ENCODE measurements at places on chromosomes 16 and 17.
A peak's percentile ranks its signal among the peaks of the same experiment; 100 is the strongest.

DNA sequence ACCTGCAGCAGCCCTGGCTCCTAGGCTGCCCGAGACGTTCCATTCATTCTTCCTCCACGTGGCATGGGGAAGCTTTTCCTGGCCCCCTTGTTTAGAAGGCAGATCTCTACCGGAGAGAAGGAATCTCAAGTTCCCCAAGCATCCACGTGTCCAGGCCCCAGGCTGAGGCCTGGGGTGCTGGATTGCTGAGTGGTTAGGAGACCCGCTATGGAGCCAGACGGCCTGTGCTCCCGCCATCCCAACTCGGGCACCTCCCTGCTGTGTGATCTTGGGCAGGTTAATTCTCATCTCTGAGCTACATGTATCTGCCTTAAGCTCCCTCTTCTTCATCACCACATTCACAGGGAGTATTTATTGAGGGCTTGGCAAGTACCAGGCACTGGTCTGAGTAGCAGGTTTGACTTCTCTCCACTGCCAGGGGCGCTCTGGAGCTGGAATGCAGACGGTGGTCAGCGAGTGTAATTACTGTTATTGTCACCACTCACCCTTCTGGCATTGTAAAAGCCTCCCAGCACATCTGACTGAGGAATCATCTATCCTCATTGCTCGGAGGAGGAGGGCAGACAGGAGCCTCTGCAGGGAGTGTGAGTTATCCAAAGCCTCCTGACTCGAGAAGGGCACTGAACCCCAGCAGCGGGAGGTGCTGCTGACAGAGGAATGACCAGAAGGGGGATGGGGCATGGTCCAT lies 1.1 kb upstream of the ADGRG1 start:
- no peak for DNase-seq

GRCh38 chr16:29719063-29719462 lies 26.7 kb downstream of the C16orf54 start:
- DNase-seq: no peak

- DNase-seq: peak; percentile 58
Measured at GRCh38 chr17:4566785-4567184, 6.4 kb upstream of the GGT6 start.

- no peak for DNase-seq
Measured at GRCh38 chr16:57233944-57234706, 10.9 kb upstream of the ARL2BP start.

GRCh38 chr17:44005527-44006271 lies 1.3 kb downstream of the NAGS start:
- DNase-seq: peak; percentile 61

DNA sequence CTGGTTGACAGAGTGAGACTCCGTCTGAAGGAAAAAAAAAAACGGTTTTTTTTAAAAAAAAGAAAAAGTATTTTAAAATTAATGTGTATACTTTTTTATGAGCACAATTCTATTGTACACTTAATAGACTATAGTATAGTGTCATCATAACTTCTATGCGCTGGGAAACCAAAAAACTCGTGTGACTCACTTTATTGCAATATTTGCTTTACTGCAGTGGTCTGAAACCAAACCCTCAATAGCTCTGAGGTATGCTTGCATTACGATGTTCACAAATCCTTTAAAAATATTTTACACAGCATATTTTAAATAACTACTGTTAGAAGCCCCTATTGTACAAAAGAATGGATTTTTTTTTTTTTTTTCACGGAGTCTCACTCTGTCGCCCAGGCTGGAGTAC lies 12.4 kb upstream of the MAP2K6 start:
- no peak for DNase-seq

DNA sequence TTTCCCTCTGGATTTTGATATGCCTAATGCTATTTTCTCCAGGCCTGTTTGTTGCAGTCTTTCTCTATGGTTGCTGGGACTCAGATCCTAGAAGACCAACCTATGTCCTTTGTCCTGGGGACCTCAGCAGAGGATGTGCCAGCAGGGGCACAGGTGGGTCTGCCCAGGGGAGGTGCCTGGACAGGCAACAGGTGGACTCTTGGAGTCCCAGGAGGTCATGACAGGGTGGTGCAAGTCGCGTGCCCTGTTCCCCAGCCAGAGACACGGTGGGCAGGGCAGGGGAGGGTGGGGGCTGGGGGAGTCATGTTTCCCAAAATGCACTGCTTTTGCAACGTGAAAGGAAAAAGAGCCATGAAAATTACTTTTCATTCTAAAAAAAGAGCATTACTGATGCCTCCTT lies 26.3 kb upstream of the PLLP start:
- no peak for DNase-seq

GRCh38 chr16:72961115-72961832 lies 86.7 kb downstream of the ZFHX3 start:
- DNase-seq: peak; percentile 46

- DNase-seq: no peak
Measured at GRCh38 chr17:78041386-78042179, 83.1 kb downstream of the TNRC6C start.

GRCh38 chr17:11671126-11671525 lies 72.9 kb downstream of the DNAH9 start:
- DNase-seq: no peak

DNA sequence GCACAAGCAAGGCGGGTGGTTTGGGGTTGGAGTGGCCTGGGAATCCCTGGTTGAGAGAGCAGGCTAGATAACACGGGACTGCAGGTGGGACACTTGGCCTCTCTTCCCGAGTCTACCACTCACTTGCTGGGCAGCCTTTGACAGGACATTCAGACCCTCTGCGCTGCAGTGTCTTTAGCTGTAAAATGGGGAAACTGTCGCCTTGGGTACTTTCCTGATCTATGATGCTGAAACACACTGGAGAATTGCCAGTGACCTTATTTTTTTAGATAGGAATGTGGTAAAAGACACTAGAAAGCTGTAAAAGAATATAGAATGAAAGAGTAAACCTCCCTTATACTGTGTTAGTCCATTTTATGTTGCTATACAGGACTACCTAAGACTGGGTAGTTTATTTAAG lies 30.5 kb downstream of the KSR1 start:
- no peak for DNase-seq

GRCh38 chr16:85445064-85445778 lies 167.9 kb upstream of the GSE1 start:
- DNase-seq: peak; percentile 56

Data from large intestine (tissue), 12 donors.